Left colon (tissue), 2 donors: ENCODE measurements at places on chromosomes 6 and 20. TPM values are rescaled to one million over a fixed set of nuclear protein-coding genes. Genes with fewer than 3 reads are reported as not detected.

GRCh38 chr20:16069389-16070010 lies 503.7 kb downstream of the KIF16B start:
- DNase-seq = no peak

DNA sequence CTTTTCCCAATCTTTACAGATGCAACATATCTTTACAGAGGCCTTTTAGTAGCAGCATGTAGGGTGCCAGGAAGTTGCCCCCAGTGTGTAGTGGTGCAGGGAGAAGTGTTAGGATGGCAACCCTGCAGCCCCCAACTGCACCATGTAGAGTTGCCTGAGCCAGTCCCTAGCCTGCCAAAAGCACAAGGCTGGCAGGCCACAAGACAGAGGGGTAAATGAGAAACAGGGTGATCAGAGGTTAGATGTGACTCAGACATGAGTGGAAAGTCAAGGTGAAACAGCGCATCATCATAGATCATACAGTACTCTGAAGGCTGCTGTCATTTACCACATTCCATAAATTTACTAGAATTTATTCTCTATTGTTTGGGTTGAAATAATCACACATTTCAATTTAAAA lies 467.5 kb downstream of the PRKN start:
- no peak for DNase-seq

- DNase-seq = no peak
These were observed 30.5 kb upstream of the NRN1 start for GRCh38 chr6:6037179-6037578.

The SASH1 gene
- total RNA-seq = 24.4 TPM

The VPS52 gene
- total RNA-seq = 60.2 TPM

The CST3 gene
- 863 TPM for total RNA-seq

The TNNC2 gene
- total RNA-seq = 5.1 TPM

- no peak for DNase-seq
These were observed 248.8 kb downstream of the TFAP2A start for GRCh38 chr6:10166031-10166430.

DNA sequence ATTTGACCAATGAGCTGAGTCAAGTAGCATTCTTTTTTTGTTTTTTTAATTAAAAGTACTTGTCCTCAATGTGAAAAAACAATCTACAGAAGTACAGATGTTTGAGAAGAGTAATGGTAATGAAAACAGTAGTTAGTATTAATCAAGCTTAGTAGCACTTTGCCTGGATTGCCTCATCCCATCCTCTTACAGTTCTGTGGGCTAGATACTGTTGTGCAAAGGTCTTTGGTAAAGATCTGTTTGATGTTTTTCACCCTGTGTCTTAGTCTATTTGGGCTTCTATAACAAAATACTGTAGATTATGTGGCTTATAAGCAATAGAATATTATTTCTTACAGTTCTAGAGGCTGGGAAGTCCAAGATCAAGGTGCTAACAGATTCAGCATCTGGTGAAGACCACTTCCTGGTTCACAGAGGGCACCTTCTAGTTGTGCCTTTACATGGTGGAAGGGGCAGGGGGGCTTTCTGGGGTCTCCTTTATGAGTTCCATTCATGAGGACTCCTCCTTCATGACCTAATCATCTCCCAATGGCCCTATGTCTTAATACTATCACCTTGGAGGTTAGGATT lies 84.3 kb downstream of the SHLD1 start:
- no peak for DNase-seq

The BTNL2 gene
- total RNA-seq = not detected

- DNase-seq = no peak
These were observed 88.8 kb upstream of the ZFP64 start for GRCh38 chr20:52280407-52280806.

The LY6G5B gene
- total RNA-seq = 8.7 TPM

DNA sequence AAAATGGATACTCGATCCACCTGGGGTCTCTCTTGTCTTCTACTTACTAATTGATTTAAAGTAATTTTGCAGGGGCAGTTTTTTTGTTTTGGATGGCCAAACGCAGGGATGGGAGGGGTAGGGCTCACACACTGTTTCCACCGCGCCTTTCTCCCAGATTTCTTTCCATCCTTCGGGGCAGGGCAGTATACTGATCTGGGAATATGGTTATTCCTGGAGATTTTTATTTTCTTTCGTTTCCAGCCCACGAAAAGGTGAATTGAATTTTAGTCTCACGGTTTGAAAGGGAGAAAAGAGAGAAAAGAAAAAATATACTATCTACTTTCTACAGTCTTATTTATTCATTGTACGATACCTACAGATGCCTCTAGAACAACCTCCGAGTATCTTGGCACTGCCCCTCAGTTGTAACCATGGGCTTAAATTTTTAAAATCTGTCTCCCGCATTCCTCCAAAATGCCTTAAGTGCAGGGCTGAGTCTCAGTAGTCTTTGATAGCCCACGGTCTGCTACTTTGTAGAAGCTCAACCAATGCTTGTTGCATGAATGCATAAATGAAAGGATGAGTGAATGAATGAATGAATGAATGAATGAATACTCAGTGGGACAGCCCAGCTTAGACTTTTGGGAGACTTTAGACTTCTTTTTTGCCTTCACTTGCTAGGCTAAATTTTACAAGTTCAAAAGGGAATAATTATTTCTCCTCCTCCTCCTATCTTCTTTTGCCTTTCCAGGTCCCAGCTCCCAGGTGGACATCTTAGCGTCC lies 18.1 kb upstream of the TRIM27 start:
- no peak for DNase-seq

GRCh38 chr20:32435449-32436107 lies 77.4 kb downstream of the ASXL1 start:
- no peak for DNase-seq
